ENCODE measurements at places on chromosomes 11 and 22. TPM values are rescaled to one million over a fixed set of nuclear protein-coding genes. Genes with fewer than 3 reads are reported as not detected.

Gene BEST1
- total RNA-seq = 2.3 TPM

Gene OR6T1
- total RNA-seq = not detected

Gene SMIM35
- total RNA-seq = not detected

Gene WEE1
- 20.7 TPM for total RNA-seq

Gene TPCN2
- 9.5 TPM for total RNA-seq

Gene IL18
- total RNA-seq = 74.9 TPM

Gene PRRG4
- 1.2 TPM for total RNA-seq

Gene POLR2F
- 121 TPM for total RNA-seq

Gene SLC5A4
- not detected for total RNA-seq

Gene OR52H1
- not detected for total RNA-seq

Gene MEI1
- 0.21 TPM for total RNA-seq

Gene RAC2
- not detected for total RNA-seq

Gene VSIG10L2
- not detected for total RNA-seq

Gene TSPAN18
- 2.7 TPM for total RNA-seq

Gene RGL4
- not detected for total RNA-seq

Gene ATL3
- total RNA-seq = 37.1 TPM

Gene FAT3
- 0.27 TPM for total RNA-seq

Gene GAL
- 11.6 TPM for total RNA-seq

Gene PLA2G3
- not detected for total RNA-seq

Gene CDCA5
- total RNA-seq = 69.3 TPM

Gene ZBTB16
- 0.15 TPM for total RNA-seq

Gene MRPL17
- 138 TPM for total RNA-seq

Gene PDE2A
- 1.0 TPM for total RNA-seq

Gene SLCO2B1
- 3.3 TPM for total RNA-seq

Gene IGLL5
- total RNA-seq = not detected

Gene C22orf15
- total RNA-seq = not detected

Gene BTG4
- total RNA-seq = not detected

Gene MFNG
- 2.2 TPM for total RNA-seq

Gene OR51I2
- not detected for total RNA-seq

Gene RBM4
- total RNA-seq = 132 TPM

Gene CDC42EP1
- total RNA-seq = 37.2 TPM

Gene ASCC2
- 22.6 TPM for total RNA-seq

Gene NPTXR
- 15.1 TPM for total RNA-seq

Gene FAM111B
- total RNA-seq = 6.2 TPM

Gene ANKK1
- not detected for total RNA-seq

Gene TMX2
- total RNA-seq = 167 TPM

Gene PGR
- total RNA-seq = not detected

Gene APOL6
- 1.8 TPM for total RNA-seq

Gene SCGB2A2
- total RNA-seq = not detected

Gene MS4A7
- not detected for total RNA-seq

Gene PARVG
- total RNA-seq = not detected

Gene KCTD14
- 1.7 TPM for total RNA-seq

Gene ROBO3
- total RNA-seq = 2.7 TPM

Gene CNGA4
- total RNA-seq = not detected

Gene PATE4
- total RNA-seq = not detected

Gene CASP1
- total RNA-seq = not detected

Gene BATF2
- total RNA-seq = 0.98 TPM

Gene PGA5
- total RNA-seq = not detected

Gene CD3D
- total RNA-seq = not detected

Gene MS4A14
- total RNA-seq = not detected

Gene LMO1
- 1.8 TPM for total RNA-seq

Gene PLAAT5
- not detected for total RNA-seq

Gene BAIAP2L2
- 5.9 TPM for total RNA-seq

Gene RASGRP2
- total RNA-seq = 0.88 TPM

Gene OR51B2
- not detected for total RNA-seq

Gene RAB36
- 7.5 TPM for total RNA-seq

Gene IL10RA
- total RNA-seq = 0.06 TPM

Gene HEPN1
- total RNA-seq = not detected

Gene CHRDL2
- total RNA-seq = 4.6 TPM
